ENCODE measurements at places on chromosomes 11 and 22.
A peak's percentile ranks its signal among the peaks of the same experiment; 100 is the strongest.

GRCh38 chr11:78921509-78921908, 346.8 kb upstream of the NARS2 start:
- DNase-seq, result no peak

- no peak for DNase-seq
These were observed 19.8 kb downstream of the TST start for GRCh38 chr22:36999463-36999862.

DNA sequence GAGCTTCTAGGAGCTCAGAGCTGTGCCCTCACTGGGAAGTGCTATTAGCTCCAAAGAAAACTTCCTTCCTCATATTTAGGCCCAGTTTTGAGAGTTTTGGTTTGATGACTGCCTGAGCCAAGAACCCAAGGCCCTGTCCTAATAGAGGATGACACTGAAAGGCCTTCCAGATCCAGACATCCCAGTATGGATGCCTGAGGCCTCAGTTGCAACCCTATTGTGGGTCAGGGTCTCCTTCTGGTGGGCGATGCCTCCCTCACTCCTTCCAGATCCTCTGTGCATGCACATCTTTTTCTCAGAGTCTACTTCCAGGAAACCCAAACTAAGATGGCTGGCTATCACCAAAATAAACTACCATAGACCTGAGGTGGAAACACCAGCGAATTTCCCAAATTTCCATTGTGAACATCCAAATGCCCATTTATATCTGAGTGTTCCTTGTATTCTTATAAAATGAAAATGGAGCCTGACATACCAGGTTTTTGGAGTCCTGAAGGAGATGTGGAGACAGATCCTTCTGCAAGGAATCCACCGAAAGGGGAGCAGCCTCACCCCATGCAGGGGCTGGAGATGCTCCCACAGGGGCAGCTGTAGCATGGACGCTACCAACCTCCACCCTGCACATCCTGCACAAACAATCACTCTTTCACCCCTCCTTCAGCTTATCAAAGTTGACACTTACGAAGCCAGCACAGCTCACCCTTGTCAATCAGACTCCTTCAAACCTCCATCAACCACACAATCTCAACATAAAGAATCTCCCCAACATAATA, 61.1 kb downstream of the GGTLC2 start:
- no peak for DNase-seq

- DNase-seq, result no peak
These were observed at the start of gene FCHSD2 for GRCh38 chr11:73142128-73142377. TSS of gene FCHSD2 (minus strand) at chr11:73142318. CDS start at chr11:73141877, 441 bp downstream.

GRCh38 chr11:94450048-94450447, 43.6 kb downstream of the MRE11 start:
- DNase-seq, result no peak

DNA sequence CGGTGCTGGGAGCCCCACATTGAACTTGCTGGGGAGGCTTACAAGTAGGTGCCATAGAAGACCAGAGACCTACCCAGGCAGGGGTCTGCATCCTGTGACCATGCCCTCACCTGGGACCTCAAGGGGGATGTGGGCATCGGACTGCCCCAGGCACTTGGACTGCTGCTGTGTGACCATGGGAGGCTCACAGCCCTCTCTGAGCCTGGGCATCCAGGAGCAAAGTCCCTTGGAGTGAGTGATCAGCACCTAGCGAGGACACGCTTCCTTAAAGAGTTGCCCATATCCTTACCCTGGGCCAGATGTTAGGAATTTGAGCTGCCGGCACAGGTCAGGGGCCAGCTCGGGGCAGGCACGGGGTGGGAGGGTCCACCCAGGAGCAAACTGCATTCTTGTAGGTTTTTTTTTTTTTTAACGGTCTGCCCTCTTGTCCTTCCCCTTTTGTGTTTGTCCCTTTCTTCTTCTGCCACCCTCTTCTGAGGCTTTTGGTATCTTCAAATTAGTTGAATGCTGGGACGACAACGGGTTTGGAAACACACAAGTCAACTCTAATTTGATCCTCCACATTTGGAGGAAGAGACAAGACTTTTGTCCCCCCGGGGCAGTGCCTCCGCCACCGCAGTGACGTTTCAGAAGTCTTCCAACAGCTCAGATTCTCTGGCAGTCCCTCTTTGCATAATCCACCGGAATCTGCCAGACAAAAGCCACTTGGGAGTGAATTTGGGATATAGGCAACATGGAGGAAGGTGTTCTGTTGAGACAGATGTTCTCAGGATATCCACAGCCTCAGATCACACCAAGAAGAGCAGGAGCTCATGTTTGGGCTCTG, 46.1 kb upstream of the LINC01488 start:
- no peak for DNase-seq

- DNase-seq, result no peak
These were observed 443.3 kb downstream of the BUD13 start for GRCh38 chr11:116329354-116330090.

- DNase-seq, result peak; percentile 22
These were observed 197.2 kb upstream of the ANO3 start for GRCh38 chr11:26134481-26135355.

GRCh38 chr22:28949788-28950187, 66.4 kb downstream of the ZNRF3 start:
- DNase-seq, result no peak

- no peak for DNase-seq
These were observed 11.5 kb upstream of the IGSF9B start for GRCh38 chr11:133968300-133968699.

DNA sequence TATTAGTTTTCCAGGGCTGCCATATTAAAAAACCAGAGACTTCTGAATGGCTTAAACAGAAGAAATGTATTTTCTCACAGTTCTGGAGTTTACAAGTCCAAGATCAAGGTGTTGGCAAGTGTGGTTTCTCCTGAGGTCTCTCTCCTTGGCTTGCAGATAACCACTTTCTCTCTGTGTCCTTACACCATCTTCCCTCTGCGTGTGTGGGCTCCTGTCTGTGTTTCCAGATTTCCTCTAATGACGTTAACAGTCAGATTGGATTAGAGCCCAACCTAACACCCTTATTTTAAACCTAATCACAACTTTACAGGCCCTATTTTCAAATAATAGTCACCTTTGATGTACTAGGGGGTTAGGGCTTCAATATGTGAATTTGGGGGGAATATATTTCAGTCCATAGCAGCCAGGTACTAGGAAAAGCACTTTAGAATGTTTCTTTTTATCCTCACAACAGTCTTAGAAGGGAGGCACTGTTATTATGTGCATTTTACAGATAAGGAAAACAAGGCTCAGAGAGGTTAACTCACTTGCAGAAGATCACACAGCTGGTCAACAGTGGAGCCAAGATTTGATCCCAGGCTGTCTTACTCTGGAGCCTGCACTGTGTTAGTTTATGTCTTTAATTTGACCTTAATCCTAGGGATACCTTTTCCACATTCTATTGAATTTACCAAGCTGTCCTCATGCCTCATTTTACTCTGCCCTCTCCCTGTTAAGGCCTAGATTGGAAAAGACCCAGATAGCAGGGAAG, 116.4 kb upstream of the CRYBB3 start:
- no peak for DNase-seq

DNA sequence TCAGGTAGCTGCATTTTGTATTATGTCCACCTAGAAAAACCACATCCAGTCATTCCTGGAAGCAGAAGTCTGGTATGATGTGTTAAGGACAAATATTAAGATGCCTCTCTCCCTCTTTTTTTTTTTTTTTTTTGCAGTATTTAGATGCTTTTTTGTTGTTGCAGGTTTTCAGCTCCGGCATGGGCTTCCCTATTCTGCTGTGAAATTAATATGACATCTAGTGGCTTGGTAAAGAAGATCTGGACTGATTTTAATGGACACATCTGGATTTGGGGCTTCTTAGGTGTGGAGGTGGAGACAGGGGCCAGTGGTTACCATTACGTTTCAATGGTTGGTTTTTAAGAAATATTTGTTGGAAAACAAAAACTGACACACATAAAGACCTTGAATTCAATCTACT, 47.5 kb upstream of the RASSF10 start:
- no peak for DNase-seq

GRCh38 chr11:119788911-119789560, 60.0 kb upstream of the NECTIN1 start:
- DNase-seq, result no peak

GRCh38 chr11:33895752-33896137, 3.9 kb upstream of the LMO2 start:
- peak; percentile 47 for DNase-seq

GRCh38 chr22:26643418-26644100, 13.8 kb upstream of the MIAT start:
- no peak for DNase-seq

- no peak for DNase-seq
These were observed 73.1 kb upstream of the POU2AF2 start for GRCh38 chr11:111172321-111172862.

GRCh38 chr22:39130892-39131855, 21.3 kb downstream of the CBX7 start:
- no peak for DNase-seq

DNA sequence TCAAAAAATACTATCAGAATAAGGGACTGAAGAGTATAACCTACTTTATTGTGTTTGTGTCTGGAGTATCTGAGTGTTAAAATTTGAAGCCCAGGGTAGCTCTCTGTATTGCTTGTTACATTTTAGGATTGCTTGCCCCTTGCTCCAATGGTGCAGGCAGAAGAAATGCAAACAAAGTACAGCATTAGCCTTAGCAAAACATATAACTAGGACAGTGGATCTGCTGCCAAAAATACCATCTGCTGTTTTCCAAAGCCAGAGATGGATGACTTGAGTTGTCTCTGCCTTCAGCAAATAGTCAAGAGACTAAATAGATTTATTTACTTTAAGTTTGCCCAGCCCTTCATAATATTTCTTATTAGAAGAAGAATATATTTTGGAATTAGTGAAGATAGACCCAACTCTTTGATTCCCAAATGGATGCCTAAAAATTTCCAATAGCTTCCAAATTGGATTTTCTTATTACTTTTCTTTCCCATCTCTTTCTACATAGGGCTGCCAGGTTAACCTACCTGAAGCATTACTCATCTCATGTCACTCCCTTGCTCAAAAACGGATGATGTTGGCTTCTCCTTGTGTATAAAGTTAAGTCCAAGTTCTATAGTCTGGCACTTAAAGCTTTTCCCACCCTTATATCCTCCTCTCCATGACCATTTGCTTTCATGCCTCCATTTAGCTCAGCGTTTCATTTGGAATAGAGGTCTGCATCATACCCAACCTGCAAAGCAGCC, 66.3 kb downstream of the LDLRAD3 start:
- no peak for DNase-seq
